ENCODE measurements at places on chromosomes 4 and X.

DNA sequence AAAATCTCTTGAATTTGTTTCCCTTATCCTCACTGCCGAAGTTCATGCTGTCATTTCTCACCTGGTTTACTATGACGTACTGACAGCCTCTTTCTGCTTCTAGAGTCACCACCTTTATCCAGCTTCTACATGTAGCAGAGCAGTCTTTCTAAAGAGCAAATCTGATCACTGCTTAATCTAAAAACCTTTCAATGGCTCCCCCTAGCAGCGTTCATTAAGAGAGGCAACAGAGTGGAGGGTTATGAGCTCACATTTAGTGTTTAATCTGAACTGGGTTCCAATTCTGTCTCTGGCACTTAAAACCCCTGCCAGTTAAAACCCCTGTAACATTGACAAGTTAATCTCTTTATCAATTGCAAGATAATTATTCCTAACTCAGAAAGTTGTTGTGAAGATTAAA is 4.4 kb downstream of the RBPJ start:
- DNase-seq, result peak; percentile 36

- DNase-seq, result no peak
Observed at GRCh38 chrX:13607331-13607995, 38.1 kb downstream of the EGFL6 start.

GRCh38 chr4:185794637-185795036 is 17.4 kb downstream of the SORBS2 start:
- DNase-seq, result no peak

DNA sequence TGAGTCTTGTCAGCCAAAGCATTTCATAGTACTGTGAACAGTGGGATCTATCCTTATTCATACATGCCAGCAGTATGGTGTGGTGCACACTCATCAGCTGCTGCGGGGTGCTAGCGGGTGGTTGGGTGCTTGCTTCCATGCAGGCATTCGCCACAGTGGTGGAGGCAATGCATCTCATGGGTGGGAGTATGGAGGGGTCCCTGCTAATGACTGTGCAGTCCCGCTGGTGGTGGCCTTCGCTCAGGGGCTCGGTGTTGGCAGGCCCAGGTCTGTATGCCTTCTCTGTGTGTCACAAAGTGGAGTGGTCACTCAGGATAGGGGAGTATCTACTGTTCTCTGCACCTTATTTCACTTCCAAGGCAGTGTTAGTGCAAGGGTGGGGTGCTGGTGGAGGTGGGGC is 122.6 kb downstream of the POU3F4 start:
- no peak for DNase-seq

GRCh38 chrX:40414335-40414734 is 166.4 kb upstream of the ATP6AP2 start:
- DNase-seq, result no peak

DNA sequence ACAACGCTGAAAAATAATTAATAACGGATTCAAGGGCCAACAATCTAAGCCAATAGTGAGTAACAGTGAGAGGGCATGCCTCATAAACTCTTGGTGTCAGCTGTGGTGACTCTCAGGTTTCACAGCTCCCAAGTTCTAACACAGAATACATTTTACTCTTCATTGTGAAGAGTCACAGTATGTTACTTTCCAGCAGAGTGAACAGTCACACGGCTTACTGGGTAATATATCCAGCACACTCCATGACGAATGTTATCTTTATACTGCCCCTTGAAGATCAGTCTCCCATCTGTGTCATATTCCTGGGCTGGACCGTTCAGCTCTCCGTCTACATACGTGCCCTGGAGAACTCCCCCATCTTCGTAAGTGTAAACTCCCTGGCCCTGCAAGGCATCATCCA is 23.1 kb downstream of the SETD7 start:
- no peak for DNase-seq

Data from effector memory CD8-positive, alpha-beta T cell (primary cell).